ENCODE measurements at places on chromosomes 2 and 18.
A peak's percentile ranks its signal among the peaks of the same experiment; 100 is the strongest.

DNA sequence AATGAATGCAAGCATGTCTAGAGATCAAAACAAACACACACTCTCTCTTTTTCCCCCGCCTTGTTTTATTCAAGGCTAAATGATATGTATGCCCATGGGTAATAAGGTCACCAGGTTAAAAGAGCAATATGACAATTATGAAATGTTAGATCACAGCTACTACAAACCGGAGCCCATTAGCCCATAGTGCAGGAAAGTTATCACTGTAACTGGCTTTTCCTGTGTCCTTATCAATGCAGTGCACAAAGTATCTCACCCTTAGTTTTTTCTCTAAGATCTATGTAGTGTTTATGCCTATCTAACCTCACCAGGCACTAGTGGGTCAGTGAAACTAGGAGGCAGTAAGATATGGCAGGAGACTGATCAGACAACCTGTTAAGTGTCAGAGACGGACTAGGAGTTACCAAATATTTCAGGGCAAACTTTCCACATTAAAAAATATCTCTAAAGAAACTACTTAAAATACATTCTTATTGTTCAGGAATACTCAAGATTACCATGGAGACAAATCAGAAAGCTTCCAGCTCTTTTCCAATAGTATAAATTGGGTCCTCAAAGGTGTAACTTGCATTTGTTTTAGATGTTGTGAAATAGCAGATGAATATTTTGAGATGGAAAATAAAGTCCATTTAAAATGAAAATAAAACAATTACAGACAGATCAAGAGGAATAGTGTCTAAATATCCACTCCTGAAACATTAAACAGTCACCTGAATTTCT, 282.2 kb downstream of the EXOC6B start:
- DNase-seq = no peak

GRCh38 chr18:51513517-51513916, 316.0 kb upstream of the MEX3C start:
- no peak for DNase-seq

DNA sequence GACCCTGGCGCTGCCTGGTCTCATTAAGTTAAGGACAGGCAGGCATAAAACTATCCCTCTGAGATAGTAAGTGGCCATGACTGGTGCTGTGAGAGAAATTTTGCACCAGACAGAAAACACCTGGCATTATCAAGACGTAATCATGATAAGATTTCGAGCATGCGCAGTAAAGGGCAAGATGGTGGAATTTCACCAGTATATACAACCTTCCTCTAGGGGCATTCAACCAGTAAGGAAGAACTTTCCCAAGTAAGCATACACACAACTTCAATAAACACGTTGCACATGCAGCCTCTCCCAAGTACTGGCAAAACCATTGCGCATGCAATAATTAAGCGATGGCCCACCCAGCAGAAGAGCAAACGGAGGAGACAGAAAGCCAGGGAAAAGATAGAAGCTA, 1376.4 kb upstream of the CRIM1 start:
- DNase-seq = no peak

- no peak for DNase-seq
These were observed 324.1 kb downstream of the LPIN1 start for GRCh38 chr2:12070581-12070980.

GRCh38 chr2:233059797-233060500, at the start of gene INPP5D:
Gene INPP5D, plus strand, starts transcription at chr2:233060342. Its CDS starts 137 bp downstream, at chr2:233060479.
- peak; percentile 60 for DNase-seq

DNA sequence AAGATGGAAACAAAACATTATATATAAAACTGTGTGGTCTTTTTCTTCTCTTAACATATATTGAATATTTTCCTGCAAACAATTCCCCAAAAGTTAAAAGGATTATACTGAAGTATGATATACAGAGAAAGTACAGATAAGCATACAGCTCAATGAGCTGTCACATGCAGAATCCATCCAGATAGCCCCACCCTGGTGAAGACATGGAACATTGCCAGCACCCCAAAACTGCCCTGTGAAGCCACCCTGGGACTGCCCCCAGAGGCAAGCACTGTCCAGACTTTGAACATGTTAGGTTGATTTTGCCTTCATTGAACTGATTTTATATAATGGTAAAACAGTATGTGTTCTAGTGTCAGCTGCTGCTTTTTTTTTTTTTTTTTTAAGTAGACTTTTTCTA, 112.3 kb upstream of the IL1R2 start:
- no peak for DNase-seq

DNA sequence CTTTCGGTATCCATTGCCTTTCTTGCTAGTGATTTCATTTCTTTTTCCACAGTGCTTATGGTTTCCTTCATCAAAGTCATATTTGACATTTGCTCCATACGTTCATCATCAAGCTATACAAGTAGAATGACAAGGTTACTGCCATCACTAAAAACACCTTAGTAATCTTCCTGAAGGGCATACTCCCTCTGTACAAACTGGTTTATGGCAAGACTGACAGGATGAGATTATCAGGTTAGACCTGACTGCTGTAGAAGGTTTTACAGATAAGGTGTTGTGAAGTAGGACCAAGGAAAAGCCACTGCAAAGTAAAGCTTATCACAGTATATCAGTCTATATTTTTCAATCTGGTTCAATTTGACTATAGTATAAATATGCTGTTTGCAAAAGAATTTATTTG, 37.5 kb upstream of the C2orf15 start:
- DNase-seq = no peak

- no peak for DNase-seq
These were observed 459.8 kb downstream of the STK39 start for GRCh38 chr2:167787562-167787961.

DNA sequence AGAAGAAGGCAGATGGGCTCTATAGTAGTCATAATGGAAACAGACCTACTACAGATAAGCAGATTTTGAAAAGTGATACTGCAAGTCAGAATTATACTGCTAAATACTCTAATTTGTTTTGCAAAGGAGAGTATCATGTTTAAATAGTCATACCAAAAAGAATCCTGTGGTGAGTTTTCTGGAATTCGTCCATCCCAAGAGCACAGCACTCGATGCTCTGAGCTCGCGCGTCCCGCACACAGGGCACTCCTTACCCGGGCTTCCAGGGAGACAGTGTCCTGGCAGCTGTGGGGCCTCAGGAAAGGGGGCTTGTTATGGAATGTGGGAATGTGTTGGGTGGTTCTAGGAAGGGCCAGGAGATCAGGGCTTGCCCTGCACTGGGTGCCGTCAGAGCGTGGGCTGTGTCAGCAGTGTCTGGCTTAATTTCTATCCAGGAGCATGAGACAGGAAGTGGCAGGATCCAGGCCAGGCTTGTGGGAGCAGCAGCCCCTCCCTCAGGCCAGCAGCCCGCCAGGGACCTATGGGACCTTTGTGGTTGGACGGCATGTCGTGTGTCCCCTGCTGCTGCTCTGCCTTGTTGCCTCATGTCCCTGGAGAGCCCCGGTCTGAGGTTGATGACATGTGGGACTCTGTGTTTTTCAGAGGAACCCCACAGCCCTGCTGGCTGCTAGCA, 193.2 kb upstream of the TPO start:
- no peak for DNase-seq

DNA sequence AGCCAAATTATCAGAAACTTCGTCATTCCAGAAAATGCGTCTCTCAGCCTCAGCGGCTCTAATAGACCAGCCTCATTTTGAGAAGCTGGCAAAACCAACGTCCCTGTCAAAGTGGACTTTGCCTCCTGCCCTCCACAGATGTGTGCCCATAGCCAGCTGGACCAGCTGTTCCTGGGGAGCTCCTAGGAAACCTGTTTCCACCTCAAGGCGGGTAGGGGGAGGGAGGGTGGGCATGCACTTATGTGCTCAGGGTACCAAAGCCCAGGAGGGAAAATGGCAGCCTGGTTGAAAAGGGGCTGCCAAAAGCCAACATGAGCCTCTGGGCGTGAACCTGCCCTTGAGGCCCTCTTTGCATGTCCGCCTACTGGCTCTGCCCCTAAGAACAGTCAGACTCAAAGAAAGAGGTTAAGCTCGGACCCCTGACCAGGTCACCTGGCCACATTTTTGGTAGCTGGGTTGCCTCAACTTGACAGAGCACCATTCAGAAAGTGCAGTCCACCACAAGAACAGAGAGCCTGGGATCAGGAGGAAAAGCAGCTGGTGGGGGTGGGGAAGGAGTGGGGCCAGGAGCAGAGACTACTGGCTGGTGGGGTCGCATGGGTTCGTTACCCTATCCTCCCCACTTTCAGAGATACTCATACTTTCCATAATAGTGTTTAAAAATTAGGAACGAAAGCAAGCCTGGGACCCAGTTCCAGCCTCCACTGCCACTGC, 3.5 kb downstream of the PER2 start:
- no peak for DNase-seq

GRCh38 chr2:126269911-126270310, 386.0 kb upstream of the GYPC start:
- DNase-seq = no peak

- no peak for DNase-seq
These were observed 179.3 kb downstream of the FIGN start for GRCh38 chr2:163556511-163556910.

DNA sequence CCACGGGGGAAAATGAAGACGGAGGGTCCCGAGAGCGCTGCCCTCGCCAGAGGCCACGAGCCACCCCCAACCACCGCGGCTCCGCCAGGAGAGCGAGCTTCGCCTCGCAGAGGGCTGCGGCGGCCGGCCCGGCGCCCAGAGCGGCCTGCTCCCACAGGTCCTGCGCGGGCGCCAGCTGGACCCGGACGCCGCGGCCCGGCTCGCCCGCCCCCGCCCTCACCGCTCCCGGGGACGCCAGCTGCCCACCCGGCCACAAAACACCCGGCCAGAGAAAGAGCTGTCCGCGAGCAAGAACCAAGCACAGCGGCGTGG, 709 bp downstream of the PTPN2 start:
- DNase-seq = peak; percentile 15

DNA sequence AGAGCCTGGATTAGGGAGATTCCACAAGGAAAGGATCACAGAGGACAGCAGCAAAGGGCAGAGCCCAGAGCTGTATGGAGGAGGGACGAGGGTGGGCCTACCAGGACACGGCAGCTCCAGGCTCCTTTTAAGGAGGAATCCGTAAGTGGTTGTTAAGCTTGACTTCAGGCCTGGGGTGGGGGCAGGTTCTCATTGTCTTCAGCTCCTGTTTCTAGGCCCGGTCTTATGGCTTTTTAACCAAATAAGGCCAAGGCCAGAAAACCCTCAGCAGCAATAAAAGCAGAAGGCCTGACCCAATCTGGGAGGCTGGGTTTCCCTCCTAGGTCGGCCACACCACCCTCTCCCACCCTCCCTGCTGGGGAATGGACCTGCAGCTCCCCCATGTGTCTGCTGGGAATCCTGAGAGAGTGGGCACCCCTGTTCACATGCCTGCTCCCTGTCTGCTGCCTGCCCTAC, 111.2 kb downstream of the PLB1 start:
- DNase-seq = no peak

- DNase-seq = no peak
These were observed 112.1 kb upstream of the SERPINE2 start for GRCh38 chr2:224151161-224151560.

- no peak for DNase-seq
These were observed 84.1 kb downstream of the TMEM237 start for GRCh38 chr2:201559067-201559710.

DNA sequence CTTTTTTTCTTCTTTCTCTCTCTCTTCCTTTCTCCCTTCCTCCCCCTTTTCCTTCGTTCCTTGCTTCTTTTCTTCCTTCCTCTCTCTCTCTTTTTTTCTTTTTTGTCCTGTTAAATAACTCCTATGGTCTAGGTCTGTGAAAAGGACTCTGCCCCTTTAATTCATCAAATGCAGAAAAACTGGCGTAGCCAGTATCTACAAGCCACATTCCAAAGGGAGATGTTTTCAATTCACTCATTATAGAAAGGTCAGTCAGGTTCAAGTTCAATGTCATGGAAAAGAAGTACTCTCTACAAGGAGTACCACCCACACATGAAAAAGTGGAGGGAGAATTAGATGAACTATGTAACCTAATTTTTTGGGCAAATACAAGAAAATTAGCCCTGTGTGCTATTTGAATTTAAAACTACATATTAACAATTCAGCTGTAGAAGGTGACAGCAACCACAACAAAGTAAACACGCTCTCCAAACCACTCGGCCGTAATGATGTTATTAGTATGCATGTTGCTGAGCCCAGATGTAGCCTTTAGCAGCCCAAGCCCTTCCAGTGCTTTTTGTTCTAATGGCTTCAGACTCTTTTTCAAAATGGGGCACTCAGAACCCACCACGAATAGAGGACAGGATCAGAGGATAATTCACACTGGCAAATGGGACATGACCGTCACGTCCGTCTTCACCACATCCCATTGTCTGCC, 735.4 kb upstream of the FANCL start:
- no peak for DNase-seq

DNA sequence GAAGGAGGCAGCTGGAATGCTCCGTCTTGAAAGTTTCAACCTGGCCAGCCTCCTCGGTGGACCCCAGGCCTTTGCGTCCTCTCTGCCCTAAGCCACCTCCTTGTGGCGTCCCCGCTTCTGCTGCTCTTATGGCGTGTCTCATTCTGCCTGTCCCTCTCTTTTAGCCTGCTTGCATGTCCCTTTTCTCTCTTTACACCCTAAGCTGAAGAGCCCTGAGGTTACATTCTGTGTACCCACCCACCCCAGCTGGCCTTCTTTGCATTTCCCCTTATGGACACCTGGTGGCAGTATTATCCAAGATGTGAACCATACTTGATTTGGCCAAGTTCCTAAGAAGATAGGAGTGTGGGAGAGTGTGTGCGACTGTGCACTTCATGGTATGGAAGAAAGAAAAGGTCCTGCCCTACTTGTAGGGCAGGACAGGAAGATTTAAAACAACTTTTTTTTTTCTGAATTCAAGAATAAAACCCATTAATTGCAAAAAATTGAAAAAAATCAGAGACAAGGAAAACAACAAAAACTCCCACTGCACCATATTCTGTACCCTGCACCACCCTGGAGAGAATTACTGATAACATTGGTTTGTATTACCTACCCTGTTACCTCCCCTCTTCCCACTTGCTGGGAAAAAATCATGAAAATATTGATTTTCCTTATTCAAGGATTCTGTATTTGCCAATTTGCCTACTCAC, 77.4 kb downstream of the DYSF start:
- DNase-seq = no peak

- no peak for DNase-seq
These were observed 105.4 kb downstream of the SP100 start for GRCh38 chr2:230521386-230521785.

DNA sequence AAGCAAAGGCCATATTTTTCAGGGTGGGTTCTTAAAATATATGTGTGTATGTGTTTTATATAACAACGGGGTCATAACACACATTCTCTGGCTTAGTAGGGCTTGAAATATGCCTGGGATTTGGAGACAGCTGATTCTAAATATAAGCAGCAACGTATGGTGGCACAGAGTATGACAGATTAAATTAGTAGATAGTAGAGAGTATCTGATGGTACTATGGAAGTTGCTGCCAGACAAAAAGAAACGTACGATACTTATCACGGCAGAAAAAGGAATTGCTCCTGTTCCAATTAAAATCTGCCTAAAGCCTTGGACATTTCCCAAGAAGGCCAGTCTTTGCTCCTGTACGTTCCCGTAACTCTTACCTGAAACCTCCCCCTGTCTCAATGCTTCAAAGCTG, 607.9 kb upstream of the ID2 start:
- DNase-seq = no peak

DNA sequence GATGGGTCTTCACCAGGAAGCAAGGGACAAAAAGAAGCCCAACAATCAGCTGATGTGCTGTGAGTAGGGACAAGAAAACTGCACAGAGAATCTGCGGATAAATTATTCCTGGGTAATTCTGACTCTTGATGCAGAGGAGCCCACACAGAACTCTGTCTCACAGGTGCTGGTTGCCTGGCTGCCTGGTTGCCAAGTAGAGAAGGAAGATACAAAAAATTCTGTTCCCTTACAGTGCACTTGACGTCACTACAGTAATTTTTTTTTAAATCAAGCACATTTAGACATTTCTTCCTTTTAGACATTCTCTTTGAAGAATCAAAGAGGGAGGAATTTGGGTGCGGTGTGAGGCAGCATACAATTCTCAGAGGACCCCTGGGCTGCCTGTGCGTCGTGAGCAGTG, 152.1 kb upstream of the SIX3 start:
- no peak for DNase-seq
